ENCODE measurements at places on chromosomes 12 and 14.

- DNase-seq, result no peak
Measured at GRCh38 chr12:123351349-123351748, 13.3 kb downstream of the SBNO1 start.

DNA sequence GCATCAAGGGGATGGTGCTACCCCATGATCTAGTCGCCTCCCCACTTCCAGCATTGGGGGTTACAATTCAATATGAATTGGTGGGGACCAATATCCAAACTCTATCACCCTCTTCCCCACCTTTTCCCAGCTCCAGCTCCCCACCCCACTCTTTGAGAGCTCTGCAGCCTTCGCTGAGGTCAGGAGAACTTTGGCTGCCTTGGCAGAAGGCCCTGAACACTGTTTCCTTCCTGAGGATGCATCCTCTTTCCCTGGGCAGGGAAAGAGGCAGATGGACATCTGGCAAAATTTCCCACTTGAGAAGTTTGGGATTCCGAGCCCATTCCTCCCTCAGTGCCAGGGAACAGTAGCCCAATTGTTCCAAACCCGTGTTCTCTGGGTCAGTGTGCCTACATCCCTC lies 169.1 kb downstream of the TSPAN9 start:
- no peak for DNase-seq

DNA sequence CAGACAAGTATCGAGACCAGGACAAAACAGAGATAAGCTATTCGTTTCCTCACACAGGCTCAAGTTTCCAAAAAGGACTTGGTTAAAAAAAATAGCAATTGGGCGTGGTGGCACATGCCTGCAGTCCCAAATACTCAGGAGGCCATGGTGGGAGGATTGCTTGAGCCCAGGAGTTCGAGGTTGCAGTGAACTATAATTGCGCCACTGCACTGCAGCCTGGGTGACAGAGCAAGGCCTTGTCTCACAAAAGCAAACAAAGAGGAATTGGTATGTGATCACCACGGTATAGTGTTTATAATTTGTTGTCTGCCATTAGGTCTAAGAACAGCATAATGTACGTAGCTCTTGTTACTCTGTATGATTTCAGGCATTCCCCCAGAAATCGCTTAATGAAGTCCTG lies 175.3 kb downstream of the DERA start:
- DNase-seq, result no peak

DNA sequence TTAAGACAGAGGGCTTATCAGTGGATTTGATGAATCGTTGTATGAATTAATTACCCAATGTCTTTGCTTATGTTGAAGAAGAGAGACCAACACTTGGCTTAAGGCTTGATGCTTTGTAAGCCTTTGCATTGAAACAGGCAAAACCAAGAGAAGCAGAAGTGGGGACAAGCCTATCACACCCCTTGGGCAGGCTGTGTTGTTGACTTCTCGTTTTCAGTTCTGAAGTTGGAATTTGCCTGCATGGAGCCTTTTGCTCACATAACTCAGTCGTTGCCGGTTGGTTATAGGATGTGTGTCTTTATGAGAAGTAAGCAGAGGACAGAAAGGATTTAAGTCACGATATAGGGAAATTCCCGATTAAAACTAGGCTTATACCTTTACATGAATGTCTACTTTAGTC lies 94.7 kb downstream of the CCDC92 start:
- DNase-seq, result no peak

DNA sequence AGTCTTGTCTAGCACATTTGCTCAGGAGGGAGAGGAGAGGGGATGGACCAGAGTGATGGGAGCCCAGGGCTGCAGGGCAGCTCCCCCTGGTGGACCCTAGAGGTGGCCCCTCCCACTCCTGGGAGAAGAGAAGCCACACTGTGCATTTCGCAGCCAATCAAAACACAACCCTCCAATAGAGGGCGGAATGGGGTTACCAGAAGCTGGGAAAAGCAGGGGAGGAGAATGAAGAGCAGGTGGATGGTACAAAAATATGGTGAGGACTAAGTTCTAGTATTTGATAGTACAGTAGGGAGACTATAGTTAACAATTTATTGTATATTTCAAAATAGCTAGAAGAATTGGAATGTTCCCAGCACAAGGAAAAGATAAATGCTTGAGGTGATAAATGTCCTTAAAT lies 23.6 kb downstream of the VASH1 start:
- DNase-seq, result peak; percentile 82

DNA sequence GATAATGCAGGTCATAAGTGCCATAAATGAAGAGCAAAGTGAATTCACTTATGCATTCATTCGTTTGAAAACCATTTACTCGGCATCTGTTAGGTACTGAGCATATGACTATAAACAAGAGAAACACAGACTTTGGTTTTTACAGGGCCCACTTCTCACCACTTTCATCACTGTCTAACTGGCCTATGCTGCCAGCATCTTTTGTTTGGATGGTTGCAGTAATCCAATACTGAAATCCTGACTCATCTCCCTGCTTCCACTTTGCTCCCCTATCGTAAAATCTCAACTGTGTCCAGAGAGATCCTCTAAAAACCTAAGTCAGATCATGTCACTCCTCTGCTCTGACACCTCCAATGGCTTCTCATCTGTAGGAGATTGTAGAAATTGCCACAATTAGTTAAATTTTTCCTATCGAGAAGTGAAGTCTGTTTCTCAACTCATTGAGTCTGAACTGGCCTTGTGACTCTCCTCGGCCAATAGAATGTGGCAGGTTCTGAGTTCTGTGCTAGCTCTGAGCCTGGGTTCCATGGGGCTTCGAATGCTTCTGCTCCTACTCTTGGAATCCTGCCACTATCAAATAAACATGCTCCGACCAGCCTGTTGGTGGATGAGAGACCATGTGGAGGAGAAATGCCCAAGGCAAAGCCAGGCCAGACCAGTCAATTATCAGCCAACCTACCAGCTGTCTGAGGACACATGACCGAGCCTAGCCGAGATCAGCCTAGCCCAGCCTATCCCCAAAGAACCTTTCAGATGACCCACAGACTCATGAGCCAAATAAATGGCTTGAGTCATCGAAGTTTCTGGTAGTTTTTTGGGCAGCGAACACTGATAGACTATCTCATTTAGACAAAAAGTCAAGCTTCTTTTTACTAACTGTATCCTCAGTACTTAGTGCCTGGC lies 2.2 kb upstream of the BATF start:
- DNase-seq, result no peak

GRCh38 chr12:98439981-98440581 lies 75.3 kb upstream of the TMPO start:
- no peak for DNase-seq

GRCh38 chr14:35088514-35088913 lies 33.3 kb downstream of the PPP2R3C start:
- no peak for DNase-seq

DNA sequence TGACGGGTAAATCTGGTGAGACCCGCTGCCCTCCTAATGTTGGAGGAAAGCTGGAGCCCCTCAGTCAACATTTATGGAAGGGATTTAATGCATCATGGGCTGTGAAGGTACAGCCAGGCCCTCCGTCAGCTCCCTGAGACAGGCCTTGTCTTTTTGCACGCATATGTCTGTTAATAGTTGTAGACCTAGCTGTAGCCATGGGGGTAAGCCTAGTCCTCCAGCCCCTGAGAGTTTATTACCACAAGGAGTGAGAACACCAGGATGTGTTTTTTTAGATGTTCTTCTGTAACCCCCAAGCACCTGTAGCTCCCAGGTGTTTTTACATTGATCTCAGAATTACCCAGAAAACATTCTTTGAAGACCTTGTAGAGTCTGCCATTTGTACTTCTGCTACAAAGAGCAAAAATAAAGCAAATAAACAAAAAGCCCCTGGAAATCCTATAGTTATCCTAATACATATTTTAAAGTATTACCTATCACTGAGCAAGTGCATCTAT lies 25.5 kb downstream of the ETV6 start:
- no peak for DNase-seq

DNA sequence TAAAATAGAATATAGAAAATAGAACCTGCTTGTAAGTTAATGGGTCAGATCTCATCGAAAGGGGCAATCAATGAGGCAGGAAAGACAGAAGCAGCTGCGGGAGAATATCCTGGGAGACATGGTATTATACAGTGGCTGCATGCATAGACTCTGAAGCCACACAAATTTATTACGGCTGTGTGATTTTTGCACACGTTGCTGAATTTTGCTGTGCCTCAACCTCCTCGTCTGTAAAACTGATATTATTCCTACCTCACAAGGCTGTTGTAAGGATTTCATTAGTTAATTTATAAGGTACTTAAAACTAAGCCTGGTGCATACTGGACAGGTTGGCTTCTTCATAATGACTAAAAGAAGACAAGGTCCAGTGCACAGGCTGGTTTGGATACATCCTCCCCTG lies 52.3 kb downstream of the ARMH4 start:
- DNase-seq, result no peak

DNA sequence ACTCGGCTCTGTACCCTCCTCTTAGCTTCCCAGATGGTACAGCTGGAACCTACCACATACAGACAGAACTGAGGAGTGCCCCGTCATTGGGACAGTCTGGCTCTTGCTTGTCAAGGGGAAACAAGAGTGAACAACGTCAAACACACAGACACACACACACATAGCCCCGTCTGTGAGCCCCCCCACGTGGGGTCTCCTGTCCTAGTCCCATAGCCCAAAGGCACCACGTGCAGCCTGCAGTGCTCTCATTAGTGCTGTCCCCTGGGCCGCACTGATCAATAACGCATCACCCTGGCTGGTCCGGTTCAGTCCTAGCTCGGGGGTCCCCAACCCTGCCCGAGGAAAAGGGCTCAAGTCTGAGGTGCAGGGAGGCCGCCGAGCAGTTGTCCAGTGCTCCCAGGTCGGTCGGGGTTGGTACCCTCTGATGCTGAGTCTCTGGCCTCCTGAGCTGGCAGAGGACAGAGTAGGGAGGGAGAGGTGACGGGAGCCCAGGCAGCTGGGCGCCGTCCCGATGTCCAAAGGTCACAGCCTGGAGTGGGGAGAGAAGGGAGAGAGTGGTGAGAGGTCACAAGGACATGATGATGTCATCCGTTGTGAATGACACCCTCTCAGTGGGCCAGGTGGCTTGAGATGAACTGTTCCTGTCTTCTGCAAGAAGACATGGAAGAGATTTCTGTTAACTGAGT lies 105.4 kb upstream of the NOS1 start:
- DNase-seq, result no peak

DNA sequence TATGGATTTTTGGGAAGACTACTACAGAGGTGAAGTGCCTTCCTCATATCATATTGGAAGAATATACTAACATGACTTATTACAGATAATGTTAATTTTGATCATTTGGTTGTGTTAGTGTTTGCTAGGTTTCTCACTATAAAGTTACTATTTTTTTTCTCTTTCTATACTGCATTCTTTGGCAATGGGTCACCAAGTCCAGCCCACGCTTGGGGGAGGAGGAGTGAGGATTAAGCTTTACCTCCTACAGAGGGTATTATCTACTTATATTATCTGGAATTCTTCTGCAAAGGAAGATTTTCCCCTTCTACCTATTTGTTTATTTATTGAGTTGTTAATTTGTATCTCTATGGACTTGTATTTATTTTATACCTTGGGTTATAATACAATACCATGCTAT lies 31.5 kb downstream of the SCN8A start:
- no peak for DNase-seq

GRCh38 chr12:100520048-100520769 lies 46.5 kb downstream of the NR1H4 start:
- no peak for DNase-seq

DNA sequence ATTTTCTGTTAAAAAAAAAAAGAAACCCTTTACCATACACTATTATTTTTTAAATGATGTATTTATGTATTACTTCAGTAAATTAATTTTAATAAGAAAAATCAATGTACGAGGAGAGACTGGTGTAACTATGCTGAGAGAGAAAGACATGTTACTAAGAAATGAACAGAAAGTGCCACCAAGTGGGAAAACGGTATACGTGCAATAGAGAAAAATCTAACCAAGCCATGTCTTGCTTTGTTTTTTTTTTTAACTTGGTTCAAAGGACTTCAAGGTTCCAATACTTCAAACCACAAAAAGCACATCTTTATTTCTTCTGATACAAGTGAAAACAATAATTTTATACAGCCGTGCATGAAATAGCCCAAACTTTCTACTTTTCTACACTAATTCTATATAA lies 22.9 kb downstream of the NDUFA12 start:
- DNase-seq, result peak; percentile 17

GRCh38 chr12:93243382-93243688 lies 134.4 kb upstream of the NUDT4 start:
- DNase-seq, result no peak

DNA sequence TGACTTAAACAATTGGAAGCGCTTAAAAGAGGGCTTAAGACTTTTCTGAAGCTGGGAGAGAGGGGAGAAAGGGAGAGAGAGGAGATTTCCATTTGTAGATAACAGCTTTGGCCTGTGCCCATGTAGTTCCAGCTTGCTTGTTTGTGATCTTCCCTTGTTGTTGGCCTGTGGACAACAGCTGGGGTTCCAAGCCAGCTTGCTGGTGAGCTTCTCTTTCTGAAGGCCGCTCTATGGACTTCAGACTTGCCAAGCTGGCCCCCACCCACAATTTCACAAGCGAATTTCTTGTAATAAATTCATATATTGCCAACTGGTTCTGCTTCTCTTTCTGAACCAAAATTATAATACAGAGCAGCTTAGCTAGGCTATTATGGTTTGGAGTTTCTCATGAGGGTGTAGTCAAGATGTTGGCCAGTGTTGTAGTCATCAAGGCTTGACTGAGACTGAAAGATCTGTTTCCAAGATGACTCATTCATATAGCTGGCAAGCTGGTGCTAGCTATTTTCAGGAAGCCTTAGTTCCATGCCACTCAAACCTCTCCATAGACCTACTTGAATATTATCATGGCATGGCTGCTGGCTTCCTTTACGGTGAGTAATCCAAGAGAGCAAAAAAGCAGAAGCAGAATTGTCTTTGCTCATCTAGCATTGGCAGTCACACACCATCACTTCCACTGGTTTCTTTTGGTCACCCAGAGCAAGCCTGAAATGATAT lies 89.4 kb downstream of the ATP23 start:
- DNase-seq, result no peak

- DNase-seq, result no peak
Measured at GRCh38 chr14:92058006-92058917, 18.4 kb upstream of the TRIP11 start.

DNA sequence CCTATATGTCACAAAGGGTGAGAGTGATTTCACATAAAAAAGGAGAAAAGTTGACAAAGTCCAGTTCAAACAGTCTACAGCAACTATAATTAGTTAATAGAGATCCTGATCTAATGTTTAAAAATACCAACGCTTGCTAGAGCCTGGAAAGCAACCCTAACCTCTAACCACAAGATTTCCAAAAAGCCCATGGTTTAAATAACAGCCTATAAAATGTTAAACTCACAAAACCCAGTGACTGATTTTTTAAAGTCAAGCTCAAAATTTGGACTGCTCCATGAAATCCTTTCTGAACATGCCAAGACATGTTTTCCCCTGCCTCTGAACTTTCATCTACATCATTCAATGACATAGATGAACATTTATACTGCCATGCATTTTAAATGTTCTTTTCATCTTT lies 81.6 kb downstream of the PLEKHG7 start:
- DNase-seq, result no peak

- DNase-seq, result no peak
Measured at GRCh38 chr14:54572316-54572715, 5.4 kb downstream of the SAMD4A start.

DNA sequence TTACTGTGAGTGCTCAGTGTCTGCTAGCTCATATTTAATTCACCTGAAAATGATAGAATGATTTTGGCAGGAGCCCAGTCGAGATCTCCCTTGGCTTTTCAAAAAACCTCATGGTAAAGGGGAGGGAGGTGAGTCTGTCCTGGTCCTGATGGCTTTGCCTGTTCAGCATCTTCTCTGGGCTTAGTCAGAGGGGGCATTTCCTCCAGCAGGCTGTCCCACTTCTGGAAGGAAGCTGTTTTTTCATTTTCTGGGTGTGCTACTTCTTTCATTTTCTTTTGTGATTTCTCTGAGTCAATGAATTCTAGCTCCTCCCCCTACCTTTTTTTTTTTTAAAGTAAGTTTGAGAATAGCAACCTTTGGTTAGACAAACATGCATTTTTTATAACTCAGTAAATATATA lies 58.8 kb downstream of the TMX1 start:
- no peak for DNase-seq

Data from NCI-H1092 treated with DMSO at 0.1 percent for 48 hours (cell line).